Liver (tissue), 10 donors: ENCODE measurements at places on chromosomes 6 and 20.

GRCh38 chr6:26553264-26553634, 15.1 kb downstream of the HMGN4 start:
- peak overlapping the region; percentile 45 for H3K4me3 ChIP-seq
- H3K27me3 ChIP-seq: no peaks in the 10 kb centered on the region
- H3K36me3 ChIP-seq: no peaks in the 10 kb centered on the region
- peaks cover 15% of the 10 kb centered on the region for H3K4me1 ChIP-seq
- peak overlapping the region; percentile 25 for H3K27ac ChIP-seq

DNA sequence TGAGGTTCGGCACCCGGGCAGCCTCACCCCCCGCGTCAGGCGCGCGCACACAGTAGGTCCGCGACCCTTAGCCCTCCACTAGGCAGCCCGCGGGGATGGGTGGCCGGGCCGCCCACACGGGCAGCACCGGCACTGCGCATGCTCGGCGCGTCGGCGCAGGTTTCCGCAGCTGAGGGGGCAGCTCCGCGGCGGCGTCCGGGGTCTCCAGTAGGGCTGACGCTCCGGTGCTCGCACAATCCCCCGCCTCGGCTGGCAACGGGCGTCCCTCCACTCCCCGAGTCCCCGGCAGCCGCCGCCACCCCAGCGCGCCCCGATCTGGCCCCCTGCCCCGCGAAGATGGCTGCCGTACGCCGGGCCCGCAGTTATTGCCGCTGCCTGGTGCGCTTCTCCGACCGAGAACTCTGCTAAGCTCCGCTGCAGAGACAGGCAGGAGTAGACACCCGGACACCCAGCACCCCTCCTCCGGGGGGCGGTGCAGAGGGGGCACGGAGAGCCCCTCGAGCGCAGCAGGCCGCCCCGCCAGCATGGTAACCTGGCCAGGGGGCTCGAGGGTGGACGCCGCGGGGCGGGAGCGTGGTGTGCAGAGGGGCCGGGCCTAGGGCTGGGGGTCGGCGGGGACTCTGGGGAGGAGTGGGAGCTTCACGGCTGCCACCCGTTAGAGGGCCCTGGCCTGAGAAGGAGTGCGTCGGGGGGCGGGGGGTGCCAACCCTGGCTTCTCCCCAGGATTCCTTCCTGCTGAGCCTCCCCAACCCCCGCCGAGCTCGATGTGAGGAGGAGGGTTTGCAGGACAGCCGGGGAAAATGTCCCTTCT, at the start of gene FBXO9:
FBXO9 (plus strand) TSS at position 139 of the 811 bp plus-strand sequence; CDS start at position 525, 386 bp downstream.
- peak; percentile 82 for DNase-seq
- H3K4me3 ChIP-seq: peak within 1 kb of the TSS; percentile 98
- peak within 1 kb of the TSS; percentile 94 for H3K27ac ChIP-seq
- H3K36me3 ChIP-seq: no peaks in the 10 kb centered on the region
- peaks cover 17% of the 10 kb centered on the region for H3K4me1 ChIP-seq

GRCh38 chr6:154491567-154492470, 18.7 kb downstream of the CNKSR3 start:
- H3K36me3 ChIP-seq: no peaks in the 10 kb centered on the region
- no peak overlapping the region for H3K4me3 ChIP-seq
- H3K27me3 ChIP-seq: no peaks in the 10 kb centered on the region
- H3K27ac ChIP-seq: peak overlapping the region; percentile 31
- peaks cover 26% of the 10 kb centered on the region for H3K4me1 ChIP-seq

DNA sequence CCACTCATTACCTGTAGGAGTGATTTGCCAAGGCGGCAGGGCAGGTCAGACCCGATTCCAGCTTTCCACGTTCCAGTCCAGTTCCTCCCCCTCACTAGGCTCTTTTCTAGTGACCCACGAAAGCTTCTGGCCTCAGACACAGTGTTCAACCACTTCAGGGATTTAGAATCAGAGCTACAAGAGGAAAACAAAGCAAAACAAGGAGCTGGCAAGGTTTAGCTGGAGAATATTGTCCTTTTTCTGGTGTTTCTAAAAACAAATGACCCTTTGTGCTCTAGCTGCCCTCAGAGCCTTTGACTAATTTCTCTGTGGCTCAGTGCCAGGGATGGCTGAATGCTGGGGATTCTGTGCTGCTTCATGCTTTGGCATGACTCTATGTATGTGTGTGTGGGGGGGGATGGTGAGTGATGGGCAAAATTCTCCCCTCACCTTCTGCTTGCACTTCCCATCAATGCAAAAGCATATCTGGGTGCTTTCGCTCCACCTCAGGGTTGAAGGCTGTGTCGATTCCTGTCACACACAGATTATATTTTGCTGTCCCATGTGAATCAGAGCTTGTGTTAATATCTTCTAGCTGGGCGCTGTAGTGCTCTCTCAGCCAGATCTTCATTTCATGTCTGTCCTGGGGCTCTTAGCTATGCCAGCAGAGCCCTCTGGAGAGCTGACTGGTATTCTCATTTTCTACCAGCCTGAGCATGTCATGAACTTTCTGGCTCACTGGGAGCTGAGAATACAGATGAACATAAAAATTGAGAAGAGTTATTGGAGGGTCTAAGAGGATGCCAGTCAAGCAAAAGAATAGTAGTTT, 19.3 kb upstream of the NEDD9 start:
- H3K4me1 ChIP-seq: no peaks in the 10 kb centered on the region
- H3K27me3 ChIP-seq: no peaks in the 10 kb centered on the region
- no peak overlapping the region for H3K4me3 ChIP-seq
- peak overlapping the region; percentile 54 for H3K27ac ChIP-seq

- H3K4me3 ChIP-seq: no peak overlapping the region
- peaks cover 1% of the 10 kb centered on the region for H3K27me3 ChIP-seq
- peak; percentile 31 for DNase-seq
- no peaks in the 10 kb centered on the region for H3K4me1 ChIP-seq
- peak overlapping the region; percentile 2 for H3K27ac ChIP-seq
These were observed 99.9 kb downstream of the CDH26 start for GRCh38 chr20:60057866-60058807.

- H3K36me3 ChIP-seq: no peaks in the 10 kb centered on the region
- H3K27ac ChIP-seq: no peak overlapping the region
- DNase-seq: peak; percentile 51
- peaks cover 32% of the 10 kb centered on the region for H3K4me1 ChIP-seq
- H3K4me3 ChIP-seq: no peak overlapping the region
These were observed 18.1 kb upstream of the SIRPA start for GRCh38 chr20:1876975-1877608.

DNA sequence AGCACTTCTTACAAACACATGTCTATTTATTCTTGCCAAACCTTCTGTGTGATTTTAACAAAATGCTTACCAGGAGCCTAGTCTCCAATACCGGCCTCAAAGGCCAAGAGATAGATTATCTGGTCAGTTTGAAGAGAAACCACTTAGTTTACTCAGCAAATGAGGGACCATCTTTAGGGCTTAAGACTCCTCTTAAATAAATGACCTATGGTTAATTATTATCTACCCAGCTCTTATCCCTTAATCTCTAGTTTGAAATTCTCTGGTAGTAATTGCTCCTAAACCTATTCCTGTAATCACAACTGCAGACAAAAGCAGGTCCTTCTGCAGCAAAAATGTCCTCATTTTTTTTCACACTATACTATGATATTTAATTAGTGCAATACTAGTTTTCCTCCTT, 301.8 kb downstream of the KIF16B start:
- DNase-seq: no peak
- H3K4me1 ChIP-seq: no peaks in the 10 kb centered on the region
- no peak overlapping the region for H3K4me3 ChIP-seq
- no peaks in the 10 kb centered on the region for H3K27me3 ChIP-seq
- H3K27ac ChIP-seq: no peak overlapping the region
